ENCODE measurements at places on chromosomes 7 and 10.

DNA sequence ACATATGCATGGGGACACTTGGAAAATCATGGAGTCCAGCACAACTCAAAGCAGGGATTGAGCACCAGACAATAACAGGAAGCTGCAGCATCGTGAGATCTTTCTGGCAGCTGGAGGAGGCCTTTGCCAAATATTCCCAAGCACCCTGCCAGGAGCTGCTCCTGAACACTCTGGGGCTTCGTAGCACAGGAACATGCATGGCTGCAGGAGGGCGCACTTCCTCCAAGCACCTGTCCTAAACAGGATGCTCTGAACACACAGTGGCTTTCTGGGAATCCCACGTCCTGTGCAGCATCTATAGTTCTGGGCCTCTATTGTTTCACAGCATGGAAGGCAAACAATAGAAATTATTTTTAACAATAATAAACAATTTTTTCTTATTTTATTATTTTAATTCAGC, 4.1 kb downstream of the ABLIM1 start:
- DNase-seq: no peak

DNA sequence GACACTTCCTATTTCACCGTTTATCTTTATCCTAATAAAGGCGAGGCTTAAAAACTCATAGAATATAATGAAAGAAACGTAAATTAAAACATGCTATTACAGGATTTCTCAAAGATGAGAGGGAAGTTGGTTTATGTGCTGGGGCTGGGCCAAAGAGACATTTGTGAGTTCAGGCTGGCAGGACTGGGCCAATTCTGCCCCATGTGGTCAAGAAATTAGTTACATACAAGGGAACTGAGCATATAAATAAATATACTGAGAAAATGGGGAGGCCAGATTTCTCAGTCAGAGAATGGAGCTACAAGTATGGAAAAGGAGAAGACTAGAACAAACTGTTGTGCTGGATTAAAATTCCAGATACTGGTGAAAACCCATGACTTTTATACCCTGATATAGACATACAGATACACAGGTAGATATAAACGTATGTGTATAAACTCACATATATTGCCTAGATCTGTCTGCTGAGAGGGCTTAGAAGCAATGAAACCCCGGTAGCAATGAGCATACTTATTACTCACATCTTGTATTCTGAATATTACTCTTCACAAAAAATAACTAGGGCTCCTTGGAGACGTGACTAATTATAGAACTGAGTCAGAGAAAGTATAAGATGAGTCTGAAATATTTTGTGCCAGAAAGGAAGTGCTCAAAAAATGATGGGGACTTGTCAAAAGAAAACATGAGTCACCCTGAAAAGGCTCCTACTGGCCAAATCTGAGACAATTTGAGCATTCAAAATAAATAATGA, 155.7 kb upstream of the FGFR2 start:
- DNase-seq: peak; percentile 86

DNA sequence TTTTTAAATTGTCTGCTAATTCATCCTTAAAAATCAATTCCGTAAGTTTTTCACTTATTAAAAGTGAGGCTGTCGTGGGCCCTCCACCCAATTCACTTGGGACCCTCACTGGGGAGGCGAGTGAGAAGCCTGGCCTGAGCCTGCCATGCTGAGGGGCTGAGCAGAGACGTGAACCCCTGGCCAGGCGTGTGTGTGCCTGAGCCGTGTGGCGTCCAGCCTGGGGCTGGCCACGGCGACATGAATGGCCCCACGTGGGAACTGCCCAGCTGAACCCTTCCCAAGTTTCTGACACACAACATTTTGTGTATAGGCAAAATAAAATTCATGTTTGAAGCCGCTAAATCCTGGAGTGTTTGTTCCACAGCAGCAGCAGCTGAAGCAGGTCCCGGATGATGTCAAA, 13.0 kb upstream of the VIPR2 start:
- DNase-seq: no peak

DNA sequence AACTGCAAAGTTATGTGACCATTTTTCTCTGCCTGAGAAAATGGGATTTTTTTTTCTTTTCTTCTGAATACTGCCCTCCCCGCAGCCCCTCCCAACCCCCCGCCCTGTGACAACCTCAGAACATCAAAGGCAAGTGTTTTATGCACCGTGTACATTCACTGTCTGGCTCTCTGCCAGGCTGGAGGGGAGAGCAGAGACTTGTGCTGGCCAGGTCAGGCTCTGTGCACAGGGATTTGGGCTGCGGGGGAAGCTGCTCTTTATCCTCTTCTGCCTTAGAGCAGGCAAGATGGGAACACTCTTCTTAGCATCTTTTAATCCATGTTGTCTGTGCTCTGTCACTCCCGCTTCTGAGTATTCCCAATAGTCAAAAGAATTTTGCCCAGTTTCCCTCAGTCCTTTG, 195.1 kb downstream of the CCSER2 start:
- DNase-seq: no peak

DNA sequence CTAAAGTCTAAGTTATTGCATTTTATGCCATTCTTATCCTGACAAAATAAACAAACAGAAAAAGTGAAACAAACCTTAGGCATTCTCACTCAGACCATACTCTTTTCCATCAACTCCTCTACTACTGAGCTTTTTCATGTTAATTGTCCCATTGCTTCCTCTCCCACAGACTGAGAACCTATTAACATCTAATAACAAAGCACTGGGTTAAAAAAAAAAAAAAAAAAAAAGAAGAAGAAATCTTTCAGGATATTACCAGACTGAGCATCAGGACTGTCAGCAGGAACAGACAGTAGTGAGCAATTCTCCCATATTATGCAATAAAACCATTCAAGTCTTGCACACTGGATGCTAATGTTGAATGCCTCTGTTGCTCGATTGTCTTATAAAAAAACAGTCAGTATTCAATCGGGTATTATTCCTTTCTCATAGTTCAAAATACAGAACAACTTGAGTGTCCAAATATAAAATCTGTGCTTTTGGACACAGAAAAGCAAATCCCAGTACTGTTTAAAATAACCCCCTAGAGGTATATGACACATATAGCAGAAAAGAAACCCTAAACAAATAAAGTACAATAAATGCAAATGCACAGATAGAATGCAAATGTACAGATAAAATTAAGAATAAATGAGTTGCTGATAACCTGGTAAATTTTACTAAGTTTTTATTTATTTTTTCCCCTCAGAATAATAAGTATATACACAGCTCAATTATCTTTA, 531.3 kb upstream of the LRRTM3 start:
- DNase-seq: no peak

DNA sequence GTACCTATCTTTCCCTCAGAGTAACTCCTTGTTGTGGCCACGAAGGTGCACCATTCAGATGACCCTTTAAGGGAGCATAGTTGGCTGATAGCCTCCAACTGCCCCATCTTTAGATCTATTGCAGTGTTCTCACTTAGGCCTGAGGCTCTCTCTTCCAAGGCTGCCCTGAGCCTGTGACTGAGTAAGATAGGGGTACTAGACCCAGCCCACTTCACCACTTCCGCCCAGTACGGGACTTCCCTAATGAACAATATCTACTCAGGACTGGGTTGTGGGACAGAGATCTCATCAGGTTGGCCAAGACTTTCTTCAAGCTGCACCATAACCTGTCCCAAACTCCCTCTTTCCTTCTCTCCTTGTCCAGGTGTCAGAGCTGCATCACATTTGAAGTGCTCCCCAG, 5.7 kb upstream of the GNAI1 start:
- no peak for DNase-seq

- no peak for DNase-seq
Measured at GRCh38 chr10:62050346-62050892, 148.9 kb downstream of the ARID5B start.

DNA sequence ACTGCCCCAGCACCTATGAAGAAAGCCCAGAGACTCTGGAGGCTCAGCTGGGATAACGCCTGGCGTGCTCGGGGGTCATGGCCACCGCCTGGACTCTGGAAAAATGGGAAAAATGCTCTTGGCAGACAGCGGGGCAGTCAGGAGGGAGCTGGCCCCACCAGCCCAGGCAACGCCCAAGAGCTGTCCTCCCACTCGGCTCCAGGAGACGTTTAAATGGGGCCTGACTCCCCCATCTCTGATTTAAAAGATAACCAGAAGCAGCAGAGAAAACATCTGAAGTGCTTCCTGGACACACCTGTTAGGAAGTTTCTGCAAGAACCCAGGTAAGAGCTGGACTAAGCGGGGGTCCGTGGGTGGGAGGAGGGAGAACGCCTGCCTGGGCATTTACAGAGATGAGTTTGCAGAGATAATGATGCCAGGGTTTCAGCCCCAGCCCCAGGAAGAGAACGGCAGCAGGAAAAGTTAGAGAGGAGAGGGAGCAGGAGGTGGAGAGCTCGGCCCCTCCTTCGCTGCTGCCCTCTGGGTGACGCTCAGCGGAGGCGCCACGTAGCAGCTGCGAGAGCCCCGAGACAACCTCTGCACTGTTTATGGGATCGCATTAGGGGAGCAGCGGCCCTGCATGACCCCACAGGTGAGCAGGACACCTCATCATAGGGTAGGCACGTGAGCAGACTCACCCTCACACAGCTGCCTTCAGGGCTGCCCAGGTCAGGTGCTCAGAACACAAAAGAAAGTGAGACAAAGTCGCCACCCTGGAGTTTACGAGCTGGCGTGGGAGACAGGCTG, 83.5 kb upstream of the INSIG1 start:
- DNase-seq: no peak

DNA sequence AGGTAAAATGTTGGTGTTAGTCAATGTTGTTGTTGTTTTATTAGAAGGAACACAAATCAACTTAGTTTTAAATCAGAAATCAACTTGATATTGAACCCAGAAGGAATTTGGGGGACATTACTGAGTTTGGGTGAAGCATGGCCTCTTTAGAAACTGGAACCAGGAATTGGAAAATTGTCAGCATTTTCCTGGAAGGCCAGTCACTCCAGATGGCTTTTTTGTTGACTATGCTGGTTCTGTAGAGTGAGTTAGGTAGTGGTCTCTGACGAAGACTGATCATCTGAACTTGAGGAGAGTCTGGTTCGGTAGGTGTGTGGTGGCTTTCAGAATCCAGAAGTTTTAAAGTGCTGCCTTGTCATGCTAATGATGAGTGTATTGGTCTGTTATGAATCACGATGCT, 111.5 kb downstream of the BMPER start:
- no peak for DNase-seq

DNA sequence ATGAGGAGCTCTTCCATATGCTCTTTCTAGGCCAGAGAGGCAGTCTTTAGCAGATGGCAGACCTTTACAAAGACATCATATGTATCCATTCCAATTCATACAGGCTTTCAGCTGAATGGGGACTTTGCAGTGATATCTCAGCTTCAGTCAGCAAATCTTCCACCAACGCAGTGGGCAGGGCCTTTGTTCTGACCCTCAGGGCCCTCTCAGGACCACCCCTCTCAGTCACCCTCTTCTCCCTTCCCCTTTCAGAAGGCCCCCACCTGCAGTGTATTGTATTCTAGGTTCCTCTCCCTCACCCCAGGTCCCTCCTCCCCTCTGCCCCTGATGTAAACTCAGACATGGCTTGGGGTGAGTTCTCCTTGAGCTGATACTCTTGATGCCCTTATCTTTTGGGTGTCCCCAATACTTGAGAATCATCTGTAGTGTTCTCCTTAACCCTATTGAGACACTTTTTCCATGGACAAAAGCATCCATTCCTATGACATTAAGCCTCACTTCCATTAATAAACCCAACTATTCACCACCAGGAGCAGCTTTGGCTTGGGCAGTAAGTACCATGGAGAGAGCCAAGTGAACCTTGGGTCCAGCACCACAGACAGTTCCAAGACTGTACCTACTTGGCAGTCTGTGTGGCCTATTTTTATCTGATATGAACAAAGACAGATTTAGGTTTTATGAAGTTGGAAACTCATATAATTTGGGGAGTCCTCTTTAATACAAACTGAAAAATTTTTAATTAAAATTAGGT, 62.7 kb downstream of the ADCYAP1R1 start:
- DNase-seq: peak; percentile 39

GRCh38 chr7:30920021-30920583, 8.4 kb downstream of the AQP1 start:
- DNase-seq: peak; percentile 32

GRCh38 chr10:50929670-50930069, 44.2 kb upstream of the A1CF start:
- no peak for DNase-seq

DNA sequence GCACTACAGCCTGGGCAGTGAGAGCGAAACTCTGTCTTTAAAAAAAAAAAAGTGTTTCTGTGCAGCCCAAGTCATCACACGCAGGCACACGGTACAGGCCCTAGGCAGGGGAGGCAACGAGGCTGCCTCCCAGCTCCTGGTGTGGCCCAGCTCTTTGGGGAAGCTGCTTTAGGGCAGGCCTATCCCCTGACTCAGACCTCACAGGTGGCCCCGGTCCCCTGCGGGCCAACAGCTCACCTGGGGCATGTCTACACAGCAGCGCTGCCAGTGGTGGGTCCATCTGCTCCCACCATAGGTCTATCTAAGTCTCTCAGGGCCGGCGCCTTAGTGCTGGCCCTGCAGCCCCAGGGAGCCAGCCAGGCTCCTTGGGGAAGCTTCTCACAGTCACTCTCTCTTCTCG, 31.4 kb downstream of the ZAN start:
- no peak for DNase-seq
